Cortex of kidney (tissue), 1 donor: ENCODE measurements at places on chromosomes 2 and 18.

DNA sequence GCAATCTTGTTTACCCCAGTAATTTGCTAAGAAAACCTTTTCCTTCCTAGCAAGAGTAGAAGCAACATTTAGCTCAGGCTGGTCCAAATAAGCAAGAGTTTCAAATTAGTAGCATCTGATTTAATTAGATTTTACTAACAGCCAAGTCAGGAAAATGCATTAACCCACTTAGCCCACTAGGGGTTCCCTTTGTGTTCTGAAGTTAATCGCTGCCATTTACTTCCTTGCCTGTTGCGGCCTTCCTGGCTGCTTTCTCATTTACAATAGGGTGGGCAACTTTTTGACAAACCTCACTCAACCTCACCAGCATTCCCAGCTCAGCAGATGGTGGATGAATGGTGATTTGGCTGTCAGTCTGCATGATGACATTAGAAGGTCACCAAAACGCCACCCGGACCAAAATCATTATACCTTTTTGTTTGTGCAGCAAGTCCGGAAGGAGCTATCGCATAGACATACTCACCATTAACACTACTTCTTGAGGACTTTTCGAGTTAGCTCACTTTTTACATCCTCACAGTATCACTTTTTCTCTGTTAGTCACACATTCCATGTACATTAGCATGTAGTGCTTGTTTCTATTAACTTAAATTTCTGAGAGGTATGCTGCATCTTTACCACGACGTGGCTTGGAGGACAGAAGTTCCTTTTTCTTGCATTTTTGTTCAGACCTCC, 101.5 kb upstream of the SETBP1 start:
- DNase-seq: no peak

- DNase-seq: no peak
These were observed 79.6 kb upstream of the REV1 start for GRCh38 chr2:99569386-99569785.

DNA sequence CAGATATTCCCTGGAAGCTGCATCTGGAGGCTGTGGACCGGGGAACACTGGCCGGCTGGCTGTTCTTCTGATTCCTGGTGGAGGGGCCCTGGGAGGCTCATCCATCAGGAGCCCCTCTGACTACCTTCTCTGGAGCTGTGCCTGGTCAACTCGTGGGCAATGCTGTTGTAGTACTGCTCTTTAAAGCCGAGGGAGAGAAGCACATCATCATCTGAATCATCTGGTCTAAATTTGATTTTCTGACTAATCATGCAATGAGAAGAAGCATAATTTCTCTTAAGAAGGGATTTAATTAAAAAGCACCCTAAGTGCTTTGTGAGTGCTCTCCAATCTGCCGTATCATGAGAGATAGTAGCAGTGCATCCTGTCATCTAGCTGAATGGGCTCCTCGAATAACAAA, 229.5 kb downstream of the FHOD3 start:
- no peak for DNase-seq

- DNase-seq: no peak
These were observed 1.3 kb downstream of the SPIRE1 start for GRCh38 chr18:12656605-12656937.

- DNase-seq: no peak
These were observed 34.6 kb upstream of the SP3 start for GRCh38 chr2:173999724-174000123.

GRCh38 chr2:15050483-15050882, 418.0 kb downstream of the LRATD1 start:
- no peak for DNase-seq

- no peak for DNase-seq
These were observed 55.1 kb downstream of the DGKD start for GRCh38 chr2:233409286-233409991.

DNA sequence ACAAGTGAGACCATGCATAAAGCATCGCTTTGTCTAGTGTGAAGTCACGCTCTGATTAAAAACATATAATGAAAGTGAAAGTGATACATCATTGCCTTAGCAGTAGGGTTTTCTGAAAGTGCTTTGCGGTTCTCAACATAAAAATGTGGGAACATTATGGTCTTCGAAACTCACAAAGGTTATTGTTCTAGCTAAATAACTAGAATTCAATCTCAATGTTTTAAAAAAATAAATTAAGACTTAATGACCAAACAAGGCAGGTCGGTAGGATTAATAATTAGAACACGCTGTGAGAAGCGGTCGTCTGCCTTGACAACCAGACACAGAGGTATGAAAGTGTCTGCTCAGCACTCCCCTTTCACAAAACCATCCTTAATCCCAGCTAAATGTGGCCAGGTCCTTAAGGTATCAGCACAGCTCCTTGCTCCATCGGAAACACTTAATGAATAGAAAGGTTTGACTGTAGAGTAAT, 42.2 kb downstream of the KLHL14 start:
- DNase-seq: no peak

GRCh38 chr2:83851066-83851465, 608.0 kb downstream of the SUCLG1 start:
- DNase-seq: no peak

DNA sequence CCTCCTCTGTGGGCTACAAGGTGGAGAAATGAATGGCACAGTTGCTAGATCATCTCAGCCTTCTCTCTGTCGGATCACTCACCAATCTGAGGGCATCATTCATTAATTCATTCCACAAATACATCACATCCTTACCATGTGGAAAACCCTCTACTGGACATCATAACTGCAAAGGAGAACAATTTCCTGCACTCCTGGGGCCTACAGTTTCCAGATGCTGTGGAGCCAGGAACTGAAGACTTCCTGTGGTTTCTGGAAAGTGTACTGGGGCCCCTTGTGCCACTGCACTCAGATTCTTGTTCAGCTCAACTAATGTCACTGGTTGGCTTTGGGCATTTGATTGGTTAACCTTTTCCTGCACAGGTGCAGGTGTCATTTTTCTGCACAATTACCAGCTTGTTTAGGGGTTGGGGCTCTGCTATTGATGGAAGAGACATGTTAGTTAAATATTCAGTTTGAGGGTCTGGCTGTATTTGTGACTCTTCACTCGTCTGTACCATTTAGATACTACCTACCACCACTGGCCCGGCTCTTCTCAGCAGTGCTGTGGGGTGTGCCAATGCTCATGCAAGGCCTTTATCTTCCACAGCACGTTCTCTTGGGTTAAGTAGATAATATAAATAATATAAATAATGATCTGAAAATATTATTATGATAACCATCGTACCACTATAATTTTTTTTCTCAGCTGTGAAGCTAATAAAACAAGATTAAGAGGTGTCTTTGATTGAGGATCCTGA, 427.3 kb downstream of the TSN start:
- no peak for DNase-seq

DNA sequence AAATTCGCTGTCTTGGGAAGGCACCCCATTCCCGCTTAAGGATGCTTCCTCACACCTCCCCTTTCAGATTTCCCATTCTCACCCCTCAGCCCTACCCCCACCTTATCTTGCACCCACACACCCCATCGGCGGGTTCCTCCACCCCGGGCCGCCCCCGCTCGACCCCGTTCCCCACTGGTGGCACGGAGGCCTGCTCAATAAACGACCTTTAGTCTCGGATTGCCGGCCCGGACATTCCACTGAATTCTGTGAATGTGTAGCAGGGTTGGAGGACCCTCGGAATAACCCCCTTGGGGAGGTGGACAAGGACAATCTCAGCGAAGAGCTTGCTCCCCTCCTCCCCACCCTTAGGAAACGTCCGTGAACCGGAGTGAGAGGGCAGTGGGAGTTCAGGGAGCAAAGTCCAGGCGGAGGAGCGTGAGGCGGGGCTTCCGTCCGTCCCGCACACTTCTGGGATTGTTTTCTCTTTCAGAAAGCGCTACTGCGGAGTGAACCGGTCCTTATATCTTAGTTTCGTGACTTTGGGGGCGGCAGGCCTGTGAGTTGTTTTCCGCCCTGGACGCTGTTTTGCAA, 2.8 kb upstream of the LBX2 start:
- no peak for DNase-seq

DNA sequence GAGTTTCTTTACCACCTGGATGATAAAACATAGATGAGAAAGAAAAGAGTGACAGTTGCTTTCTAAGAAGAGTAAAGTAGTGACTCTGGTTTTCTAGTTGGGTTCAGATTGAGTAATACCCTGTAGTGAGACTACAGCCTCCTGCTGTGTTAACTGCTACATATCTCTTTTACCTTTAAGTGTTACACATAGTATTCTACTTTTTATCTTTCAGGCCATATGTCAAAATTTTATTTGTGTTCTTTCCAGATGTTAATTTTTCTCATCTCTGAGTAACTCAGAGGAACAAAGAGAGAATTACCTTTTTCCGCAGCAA, 348.2 kb downstream of the CTNNA2 start:
- DNase-seq: no peak

DNA sequence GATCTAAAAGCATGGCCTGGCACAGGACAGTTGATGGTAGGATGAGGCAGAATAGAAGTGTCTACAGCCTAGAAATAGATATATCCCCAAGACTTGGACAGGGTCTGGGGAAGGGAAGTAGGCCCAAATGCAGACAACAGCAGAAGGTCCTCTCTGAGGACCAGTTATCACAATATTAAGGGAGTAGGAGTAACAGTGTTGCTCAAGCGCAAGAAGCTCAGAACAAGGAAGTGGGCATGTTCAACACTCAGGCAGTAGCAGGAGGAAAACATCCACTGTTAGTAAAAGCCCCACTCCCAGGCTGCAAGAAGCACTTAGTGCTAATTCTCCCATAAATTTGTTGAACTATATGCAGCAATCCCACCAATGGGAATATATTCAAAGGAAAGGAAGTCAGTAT, 314.7 kb downstream of the METTL4 start:
- DNase-seq: no peak

DNA sequence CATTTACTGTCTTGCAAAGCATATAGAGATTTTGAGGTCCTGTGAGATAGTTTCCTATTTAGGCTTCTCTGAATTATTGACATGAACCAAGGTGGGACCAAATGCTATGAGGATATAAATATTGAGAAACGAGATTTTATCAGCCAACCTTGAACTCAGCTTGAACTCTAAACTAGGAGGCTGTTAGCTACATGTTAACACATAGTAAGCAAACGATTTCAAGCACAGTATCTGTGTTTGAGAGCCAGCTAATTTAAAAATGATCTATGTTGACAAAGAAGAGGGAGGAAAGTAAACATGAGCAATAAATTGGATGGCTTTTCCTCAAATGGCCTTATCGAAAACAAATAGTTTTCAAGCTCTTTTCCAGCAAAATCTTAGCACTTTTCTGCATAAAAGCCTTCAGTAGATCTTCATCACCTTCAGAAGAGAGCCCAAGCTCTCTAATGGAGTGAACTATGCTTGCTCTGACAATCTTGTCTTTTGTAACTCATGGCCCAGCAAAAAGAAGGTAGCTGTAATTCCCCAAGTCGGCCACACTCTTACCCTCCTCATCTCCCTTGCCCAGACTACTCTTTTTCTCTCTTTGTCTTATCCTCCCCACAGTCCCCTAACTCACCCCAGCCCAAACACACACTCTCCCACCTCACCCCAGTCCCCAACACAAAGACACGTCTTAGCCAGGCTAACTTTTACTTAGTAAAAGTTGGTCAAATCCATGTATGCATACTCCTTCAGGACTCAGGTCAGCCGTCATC, 14.7 kb downstream of the CD28 start:
- no peak for DNase-seq

GRCh38 chr2:206970589-206971360, 31.5 kb downstream of the CPO start:
- no peak for DNase-seq

GRCh38 chr2:19746611-19747309, 155.0 kb downstream of the TTC32 start:
- no peak for DNase-seq

DNA sequence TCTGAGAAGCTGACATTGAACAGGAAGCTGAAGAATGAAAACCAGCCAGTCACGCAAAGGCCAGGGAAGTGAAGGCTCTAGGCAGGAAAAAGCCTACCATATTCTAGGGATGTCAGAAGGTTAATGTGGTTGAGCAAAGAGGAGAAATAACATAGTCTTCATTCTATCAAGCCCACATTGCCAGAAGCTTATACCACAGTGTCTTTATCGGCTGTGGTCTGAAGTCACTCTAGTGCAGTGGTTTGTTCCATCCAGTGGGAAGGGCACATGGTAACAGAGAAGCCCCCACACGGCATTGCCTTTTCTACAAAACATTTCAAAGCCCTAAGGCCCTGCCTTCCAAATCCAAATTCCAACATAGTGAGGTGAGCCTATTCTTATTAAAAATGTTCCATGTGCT, 311.3 kb downstream of the TNS1 start:
- DNase-seq: no peak

DNA sequence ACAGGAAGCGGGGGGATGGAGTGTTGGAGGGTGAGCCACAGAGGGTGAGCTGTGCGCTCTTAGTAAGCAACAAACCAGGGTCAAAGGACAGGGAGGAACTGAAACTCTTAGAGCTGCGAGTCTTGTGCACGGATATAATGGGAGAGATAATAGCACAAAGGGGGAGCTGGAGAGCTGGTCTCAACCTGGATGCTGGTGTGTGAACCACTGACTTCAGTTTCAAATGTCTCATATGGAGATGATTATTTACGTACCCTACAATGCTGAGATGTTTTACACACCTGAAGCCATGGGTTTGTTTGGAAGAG, 35.9 kb downstream of the PTGR3 start:
- no peak for DNase-seq

DNA sequence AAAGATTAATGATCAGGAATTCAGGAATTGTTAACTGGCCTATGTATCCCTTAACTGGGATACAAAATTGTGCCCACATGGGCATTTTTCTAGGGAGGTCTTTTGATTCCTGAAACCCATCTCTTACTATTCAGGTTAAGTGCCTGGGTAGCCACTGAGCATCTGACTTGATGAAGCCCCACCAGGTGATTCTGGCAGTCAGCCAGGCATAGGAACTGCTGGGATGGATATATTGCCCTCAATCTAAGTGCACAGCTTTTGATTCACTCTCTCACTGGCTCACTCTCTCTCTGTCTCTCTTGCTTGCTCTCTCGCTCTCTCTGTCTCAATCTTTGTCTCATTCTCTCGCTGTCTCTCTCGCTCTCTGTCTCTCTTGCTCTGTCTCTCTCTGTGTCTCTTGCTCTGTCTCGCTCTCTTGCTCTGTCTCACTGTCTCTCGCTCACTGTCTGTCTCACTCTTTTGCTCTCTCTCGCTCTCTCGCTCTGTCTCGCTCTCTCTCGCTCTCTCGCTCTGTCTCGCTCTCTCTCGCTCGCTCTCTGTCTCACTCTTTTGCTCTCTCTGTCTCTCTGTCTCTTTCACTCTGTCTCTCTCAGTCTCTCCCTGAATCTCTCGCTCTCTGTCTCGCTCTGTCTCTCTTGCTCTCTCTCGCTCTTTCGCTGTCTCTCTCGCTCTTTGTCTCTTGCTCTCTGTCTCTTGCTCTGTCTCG, 22.3 kb downstream of the INPP1 start:
- DNase-seq: no peak

DNA sequence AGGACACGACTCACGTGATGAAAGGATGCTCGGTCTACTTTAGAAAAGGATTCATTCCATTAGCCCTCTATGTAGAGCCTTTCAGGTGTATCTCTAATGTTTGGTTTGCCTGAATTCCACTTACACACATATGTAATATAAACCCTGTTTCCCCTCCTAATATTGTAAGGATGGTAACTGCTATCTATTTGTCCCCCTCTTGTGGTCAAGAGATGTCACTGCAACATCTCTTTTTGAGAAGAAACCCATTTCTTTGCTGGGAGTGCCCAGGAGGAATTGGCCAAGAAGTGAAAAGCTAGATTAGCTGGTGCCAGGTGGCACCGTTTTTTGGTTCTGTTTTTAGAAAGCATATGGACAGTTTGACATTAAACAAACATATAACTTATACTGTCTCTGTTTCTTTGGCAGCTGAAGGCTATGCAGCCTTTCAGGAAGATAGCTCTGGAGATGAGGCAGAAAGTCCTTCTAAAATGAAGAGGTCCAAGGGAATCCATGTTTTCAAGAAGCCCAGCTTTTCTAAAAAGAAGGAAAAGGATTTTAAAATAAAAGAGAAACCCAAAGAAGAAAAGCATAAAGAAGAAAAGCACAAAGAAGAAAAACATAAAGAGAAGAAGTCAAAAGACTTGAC, 41.2 kb downstream of the RALBP1 start:
- no peak for DNase-seq
